ENCODE measurements at places on chromosomes 1 and 21.

GRCh38 chr1:172647110-172647564, 11.8 kb upstream of the FASLG start:
- DNase-seq, result peak; percentile 29

- DNase-seq, result no peak
These were observed 274.5 kb downstream of the VAV3 start for GRCh38 chr1:107690491-107690890.

DNA sequence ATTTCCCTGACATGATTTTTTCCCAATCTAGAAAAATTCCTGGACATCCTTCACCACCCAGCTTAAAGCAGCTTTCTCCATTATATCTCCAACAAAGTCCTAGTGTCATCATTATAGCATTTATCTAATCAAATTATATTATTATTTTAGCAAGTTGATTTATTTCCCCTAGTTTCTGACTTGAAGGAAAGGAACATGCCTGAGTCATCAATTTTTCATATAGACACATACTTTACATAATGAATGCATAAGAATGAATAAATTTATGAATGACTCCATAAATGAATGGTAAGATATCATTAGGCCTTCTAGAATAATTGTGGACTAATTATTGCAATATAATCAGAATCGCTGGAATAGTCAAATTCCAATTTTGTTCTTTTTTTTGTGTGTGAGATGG, 79.4 kb upstream of the COL11A1 start:
- DNase-seq, result no peak

GRCh38 chr21:34852448-34852847, 183.7 kb downstream of the CLIC6 start:
- no peak for DNase-seq

DNA sequence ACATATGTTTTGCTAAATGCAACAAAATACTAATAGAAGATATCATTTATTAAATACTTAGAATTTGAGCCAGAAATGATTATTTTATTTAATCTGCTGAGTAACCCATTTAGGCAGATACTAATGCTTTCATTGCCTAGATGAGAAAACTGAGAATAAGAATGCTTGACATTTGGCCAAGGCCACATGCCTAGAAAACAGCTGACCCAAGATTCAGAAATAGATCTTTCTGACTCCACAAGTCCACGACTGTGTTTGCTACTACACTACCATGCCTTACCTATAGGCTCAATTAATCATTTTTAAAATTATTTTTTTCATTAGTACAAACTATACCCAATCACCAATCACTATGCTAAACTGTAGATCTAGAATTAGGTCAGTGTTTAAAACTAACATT, 129.7 kb downstream of the ATP1B1 start:
- DNase-seq, result no peak

- DNase-seq, result no peak
These were observed 109.7 kb downstream of the PPIAL4G start for GRCh38 chr1:148373192-148373925.

GRCh38 chr21:28639737-28640136, 352.9 kb downstream of the LTN1 start:
- DNase-seq, result no peak

DNA sequence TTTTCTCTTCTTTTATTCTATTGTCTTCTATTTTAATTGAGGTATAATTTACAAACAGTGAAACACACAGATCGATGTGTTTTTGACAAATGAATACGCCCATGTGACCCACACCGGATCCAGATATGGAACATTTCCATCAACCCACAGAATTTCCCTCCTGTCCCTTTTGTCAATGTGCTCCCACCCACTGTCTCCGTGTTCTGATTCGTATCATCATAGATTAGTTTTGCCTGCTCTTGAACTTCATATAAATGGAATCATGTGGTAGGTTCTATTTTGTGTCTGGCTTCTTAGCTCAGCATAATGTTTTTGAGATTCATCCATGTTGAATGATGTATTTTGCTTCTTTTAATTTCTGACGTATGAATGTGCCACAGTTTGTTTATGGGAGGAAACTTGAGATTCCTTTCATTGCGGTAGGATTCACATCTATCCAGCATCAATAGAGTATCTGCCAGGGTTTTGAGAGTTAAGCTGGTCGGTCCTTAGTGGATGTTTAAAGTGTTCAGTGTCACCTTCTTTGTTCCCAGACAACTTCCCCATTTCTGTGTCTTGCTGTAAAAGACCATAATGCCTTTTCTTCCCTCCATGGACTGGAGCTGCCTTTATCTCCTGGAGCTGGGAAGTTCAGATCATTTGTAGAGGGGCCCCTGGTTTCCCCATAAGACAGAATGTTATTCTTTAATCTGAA, 14.7 kb downstream of the NAV1 start:
- DNase-seq, result no peak

DNA sequence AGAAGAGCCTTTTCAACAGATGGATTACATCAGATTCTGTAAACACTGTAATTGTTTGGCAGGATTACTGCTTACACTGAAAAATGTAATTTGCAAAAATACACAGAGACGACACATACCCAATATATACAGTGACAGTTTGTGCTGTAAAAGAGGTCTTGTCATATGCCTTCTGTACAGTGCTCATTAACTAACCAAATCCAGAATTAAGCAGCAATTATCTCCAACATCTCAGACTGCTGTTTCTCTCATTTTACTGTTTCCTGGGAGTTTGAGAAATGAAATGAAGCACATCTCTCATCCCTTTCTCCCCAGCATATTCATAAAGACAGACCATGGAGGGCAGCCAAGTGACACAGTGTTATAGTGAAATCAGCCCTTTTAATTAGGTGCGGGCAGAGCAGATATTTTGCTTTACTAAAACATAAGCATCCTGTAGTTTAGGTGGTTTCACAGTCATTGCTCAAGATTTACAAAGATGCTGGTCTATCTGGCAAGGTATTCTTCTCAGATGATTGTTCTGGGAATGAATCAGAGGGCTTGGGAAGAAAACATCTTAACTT, 618.4 kb upstream of the USP24 start:
- no peak for DNase-seq

- DNase-seq, result no peak
These were observed 62.1 kb downstream of the STUM start for GRCh38 chr1:226610671-226611070.

GRCh38 chr21:26843933-26844257, 1.3 kb downstream of the ADAMTS1 start:
- DNase-seq, result no peak

- DNase-seq, result no peak
These were observed 25.9 kb downstream of the IL12RB2 start for GRCh38 chr1:67333603-67334002.

GRCh38 chr1:48027533-48027835, 30.3 kb upstream of the TRABD2B start:
- DNase-seq, result no peak

GRCh38 chr1:19744335-19744743, 55.4 kb downstream of the TMCO4 start:
- DNase-seq, result no peak

GRCh38 chr1:178565586-178565985, 52.7 kb downstream of the TEX35 start:
- no peak for DNase-seq

- DNase-seq, result no peak
These were observed 6.8 kb downstream of the HIPK1 start for GRCh38 chr1:113935970-113936369.

DNA sequence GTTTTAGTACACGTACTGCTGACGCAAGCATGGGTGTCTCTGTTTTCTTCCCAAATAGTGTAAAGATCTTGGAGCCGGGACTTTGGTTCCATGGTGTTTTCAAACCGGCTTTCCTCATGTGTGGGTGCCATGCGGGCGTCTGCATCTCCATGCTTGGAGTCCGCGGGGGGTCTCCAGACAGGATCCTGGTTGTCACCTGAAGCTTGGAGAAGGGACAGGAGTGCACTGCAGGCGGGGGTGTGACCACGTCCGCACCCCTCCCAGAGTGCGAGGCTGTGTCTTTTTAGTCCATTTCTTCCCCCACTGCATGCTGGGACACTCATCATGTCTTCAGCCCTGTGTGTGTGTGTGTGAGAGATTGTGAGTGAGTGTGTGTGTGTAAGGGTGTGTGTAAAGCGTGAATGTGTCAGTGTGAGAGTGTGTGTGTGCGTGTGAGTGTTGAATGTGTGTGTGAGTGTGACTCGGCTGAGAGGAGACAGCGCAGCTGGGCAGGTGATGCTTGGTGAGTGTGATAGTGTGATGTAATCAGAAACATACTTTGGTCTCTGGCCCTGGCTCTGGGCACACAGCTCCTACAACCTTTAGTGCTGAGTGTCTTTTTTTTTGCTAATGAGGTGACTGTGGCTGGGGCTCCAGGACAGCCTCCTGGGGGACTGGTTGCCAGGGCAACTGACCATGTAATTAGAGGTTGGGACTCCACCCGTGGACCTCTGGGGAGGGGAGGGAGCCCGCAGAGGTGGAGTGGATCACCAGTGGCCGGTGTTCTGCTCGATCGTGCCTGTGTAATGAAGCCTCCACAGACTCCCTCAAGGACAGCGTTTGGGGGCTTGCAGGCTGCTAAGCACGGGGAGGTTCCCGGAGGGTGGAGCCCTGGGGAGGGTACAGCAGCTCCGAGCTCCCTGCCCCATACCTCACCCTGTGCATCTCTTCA, 55.1 kb downstream of the AGPAT3 start:
- DNase-seq, result peak; percentile 58

GRCh38 chr21:46213620-46214286, 14.8 kb downstream of the LSS start:
- DNase-seq, result no peak

DNA sequence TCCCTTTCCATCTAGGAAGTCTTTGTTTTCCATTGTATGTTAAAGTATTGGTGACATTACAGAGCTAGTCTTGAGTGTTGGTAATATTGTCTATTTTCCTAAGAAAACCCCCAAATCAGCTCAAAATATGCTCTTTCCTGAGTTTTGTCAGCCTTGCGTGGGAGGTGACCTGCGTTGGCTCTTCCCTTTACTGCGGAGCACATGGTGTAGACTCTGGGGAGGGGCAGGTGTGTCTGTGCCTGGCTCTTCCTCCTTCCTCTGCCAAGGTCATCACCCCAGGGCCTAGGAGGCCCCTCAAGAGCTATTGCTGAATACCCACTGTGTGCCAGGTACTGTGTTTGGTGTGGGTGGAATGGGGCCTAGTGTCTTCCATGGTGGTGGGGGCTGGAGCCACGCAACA, 33.4 kb downstream of the CACNA1E start:
- DNase-seq, result no peak

DNA sequence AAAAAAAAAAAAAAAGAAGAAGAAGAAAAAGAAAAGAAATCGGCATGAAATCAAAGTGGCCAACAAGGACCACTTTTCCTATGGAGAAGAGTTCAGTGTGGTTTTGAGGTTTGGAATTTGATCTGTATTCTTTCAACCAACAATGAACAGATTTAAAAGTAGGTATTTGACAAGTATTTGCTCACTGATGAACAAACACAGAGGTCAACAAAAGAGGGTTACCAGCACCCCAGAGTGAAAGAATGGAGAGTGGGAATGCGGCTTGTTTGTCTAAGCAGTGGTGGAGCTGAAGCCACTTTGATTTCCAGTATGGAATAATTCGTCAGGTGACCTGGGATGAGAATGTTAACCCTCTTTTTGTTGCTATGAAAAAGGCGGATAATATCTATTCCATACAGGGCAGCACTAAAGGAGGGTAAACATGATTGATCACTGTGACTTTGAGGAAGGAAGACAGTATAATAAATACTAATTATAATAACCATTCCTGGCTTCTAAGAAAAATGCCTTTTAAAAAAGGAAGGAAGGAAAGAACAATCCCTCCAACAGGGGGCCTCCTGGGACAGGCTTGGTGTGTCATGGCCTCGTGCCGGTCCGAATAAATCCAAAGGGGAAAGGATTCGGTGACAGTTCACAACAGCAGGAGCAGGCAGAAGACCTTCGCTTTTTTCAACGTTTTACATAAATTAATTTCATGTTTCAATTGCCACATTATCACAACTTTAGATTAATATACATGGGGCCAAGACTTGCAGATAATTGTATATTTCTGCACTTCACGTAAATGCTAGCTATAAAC, 37.2 kb upstream of the SIM2 start:
- DNase-seq, result no peak

DNA sequence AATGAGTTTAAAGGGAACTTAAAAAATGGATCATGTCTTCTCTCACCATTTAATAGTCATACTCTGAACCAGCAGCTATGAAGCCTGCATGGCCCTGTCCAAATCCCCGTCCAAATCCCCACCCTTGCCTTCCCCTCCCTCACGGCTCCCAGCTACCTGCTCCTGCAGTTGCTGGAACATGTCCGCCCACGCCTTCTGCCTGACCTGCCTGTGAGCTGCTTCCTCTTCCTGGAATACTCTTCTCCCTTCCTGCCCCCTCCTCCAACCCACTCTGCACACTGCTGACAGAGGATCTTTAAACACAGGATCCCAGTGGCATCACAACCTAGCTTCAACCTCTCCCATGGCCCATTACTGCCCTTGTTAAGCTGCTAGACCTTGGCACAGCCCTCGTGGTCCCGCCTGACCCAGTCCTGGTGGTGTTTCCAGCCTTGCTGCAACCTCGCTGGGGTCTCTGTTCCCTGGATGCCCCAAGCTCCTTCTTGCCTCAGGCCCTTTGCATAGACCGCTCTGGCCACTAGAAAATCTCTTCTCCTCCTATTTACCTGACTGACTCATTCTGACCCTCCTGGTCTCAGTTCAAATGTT, 118.3 kb downstream of the PTPRU start:
- no peak for DNase-seq

- no peak for DNase-seq
These were observed 7.5 kb upstream of the CBR3 start for GRCh38 chr21:36127250-36127904.

DNA sequence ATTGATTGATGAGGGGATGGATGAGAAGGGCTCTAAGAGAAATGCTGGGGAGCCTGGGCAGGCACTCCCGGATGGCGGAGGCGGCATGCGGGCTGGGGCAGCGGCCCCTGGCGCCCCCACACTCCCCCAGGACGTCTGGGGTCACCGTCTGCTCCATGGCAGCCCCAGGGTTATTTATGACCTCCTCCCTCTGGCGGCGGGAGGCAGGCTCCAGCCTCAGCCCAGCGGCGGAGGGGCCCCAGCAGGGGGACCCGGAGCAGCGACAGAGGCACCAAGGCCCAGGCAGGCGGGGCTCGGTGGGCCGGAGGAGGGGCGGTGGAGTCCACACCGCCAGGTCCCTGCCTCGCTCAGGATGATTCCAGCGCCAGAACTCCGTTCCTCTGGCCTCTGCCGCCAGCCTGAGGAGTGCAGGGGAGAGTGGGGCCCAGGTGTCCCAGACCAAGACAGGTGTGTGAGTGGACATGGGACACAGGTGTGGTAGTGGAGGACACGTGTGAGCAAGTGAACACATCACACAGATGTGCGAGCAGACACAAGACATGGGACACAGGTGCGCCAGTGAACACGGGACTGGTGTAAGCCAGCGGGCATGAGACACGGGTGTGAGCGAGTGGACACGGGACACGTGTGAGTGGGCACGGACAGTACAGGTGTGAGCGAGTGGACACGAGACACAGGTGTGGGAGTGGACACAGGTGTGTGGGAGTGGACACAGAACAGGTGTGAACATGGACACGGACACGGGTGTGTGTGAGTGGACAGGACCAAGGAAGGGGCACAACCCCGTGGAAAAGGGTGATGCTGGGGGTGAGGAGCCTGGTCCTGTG, 2.5 kb upstream of the SAMD11 start:
- peak; percentile 63 for DNase-seq

DNA sequence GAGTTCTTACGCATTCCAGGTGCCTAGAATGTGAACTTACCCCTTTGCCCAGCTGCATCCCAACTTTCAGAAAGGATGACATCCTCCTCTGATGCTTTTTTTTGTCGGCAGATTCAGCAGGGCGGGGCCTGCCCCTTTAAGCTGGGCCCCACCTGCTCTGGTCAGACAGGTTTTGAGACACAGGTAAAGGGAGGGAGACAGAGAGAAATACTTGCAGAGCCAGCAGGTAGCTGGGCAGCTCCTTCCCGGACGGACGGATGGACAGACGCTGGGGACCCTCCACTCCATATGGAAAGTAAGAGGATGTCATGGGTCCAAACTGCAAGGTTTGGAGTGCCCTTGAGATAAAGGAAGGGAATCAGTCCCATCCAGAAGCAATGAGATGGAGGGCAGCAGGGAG, at the start of gene TMEM79:
TSS of gene TMEM79 (plus strand) at position 214 of the 400 bp plus-strand sequence. CDS start 902 bp downstream, outside the sequence.
- DNase-seq, result no peak

All from GM06990 (cell line).